Suppressor macrophage treated with lipopolysaccharide for 1 hour (primary cell): ENCODE measurements at places on chromosomes 2 and 18.
A peak's percentile ranks its signal among the peaks of the same experiment; 100 is the strongest.

- no peak for DNase-seq
Observed at GRCh38 chr18:42915299-42915698, 200.2 kb downstream of the RIT2 start.

- no peak for DNase-seq
Observed at GRCh38 chr2:213429516-213429915, 145.3 kb downstream of the SPAG16 start.

GRCh38 chr2:15189216-15189615, 371.9 kb downstream of the NBAS start:
- no peak for DNase-seq

DNA sequence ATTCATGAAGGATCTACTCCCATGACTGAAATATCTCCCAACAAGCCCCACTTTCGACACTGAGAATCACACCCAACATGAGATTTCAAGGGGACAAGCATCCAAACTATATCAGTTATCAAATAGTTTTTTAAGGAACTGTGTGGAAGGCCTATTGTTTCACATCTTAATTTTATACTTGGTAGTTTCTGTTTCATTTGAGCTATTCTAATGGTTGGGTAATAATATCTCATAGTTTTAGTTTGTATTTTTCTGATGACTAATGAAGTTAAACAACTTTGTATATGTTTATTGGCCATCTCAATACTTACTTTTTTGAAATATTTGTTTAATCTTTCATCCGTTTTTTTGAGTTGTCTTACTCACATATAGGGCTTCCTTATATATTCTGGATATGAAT, 135.0 kb downstream of the SCG2 start:
- DNase-seq = peak; percentile 63

GRCh38 chr18:27404855-27405254, 219.7 kb upstream of the CHST9 start:
- DNase-seq = no peak

GRCh38 chr2:3535467-3535793, 16.1 kb upstream of the ADI1 start:
- no peak for DNase-seq

DNA sequence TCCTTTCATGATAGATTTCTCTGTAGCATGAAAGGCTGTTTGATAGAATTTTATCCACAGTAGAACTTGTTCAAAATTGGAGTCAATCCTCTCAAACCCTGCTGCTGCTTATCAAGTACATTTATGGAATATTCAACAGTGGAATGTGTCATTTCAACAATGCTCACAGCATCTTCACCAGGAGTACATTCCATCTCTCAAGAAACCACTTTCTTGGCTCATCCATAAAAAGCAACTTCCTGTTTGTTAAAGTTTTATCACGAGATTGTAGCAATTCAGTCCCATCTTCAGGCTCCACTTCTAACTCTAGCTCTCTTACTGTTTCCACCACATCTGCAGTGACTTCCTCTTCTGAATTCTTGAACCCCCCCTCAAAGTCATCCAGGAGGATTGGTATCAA, 29.4 kb downstream of the PDCL3 start:
- no peak for DNase-seq

DNA sequence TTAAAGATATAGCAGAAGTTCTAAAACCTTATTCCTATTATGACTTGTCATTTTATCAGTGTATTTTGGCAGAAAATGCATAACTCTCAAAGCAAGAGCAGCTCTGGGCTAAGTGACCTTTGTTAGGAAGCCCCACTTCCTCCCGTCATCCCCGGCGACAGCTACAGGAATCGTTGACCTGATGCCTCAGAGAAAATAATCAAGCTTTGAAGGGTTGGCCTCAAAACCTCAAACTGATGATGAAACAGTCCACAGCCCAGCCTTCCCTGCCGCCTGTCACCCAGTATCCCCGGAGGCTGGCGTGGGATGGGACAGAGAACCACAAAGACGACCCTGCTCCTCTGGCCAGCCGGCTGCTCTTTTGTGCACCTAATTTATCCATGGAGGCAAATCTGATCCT, 65.3 kb downstream of the KCNF1 start:
- DNase-seq = peak; percentile 49

DNA sequence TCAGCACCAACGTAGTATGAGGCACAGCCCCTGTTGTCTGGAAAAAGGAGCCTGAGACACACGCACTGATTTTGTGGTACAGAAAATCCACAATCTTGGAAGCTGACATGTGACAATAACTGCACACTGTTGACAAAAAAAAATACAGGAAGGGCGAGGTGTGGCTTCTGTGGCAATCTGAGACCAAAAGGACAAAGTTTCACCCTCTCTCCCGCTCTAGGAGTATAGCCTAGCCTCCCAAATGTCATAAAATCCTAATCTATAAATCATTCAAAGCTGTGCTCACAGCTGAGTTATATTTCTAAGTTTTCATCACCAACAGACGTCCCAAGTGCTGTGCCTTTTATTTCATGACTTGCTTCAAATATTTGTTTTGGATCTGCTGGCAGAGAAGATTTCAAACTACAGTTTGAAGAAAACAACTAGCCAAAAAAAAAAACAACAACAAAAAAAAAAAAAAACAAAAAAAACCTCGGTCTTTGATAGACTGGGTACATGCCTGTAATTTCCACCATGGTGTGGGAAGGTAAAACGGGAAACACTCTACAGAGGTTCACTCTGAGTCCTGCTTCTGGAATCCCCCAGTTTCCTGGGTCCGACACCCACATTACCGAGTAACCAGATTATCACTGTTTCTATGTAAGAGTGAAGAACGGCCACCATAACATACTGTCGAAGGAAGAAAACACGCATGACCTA, 61.0 kb downstream of the C2orf76 start:
- peak; percentile 17 for DNase-seq

DNA sequence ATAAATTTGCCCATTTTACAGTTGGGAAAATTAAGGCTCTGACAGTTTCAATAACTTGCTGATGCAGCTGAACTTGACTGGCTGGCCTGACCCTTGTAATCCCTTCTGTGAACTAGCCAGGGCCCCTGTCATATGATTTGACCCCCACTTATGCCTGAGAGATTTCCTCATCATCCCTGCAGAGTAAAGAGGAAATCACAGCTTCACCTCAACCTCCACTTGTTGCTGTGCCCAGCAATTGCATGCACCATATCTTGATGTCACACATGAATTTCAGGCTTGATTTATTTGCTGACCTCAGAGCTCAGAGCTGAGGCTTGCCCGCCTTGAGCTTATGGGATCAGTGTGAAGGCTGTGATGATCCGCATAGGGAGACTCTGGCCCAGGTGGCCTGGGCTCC, 108.1 kb downstream of the ACOXL start:
- DNase-seq = no peak

DNA sequence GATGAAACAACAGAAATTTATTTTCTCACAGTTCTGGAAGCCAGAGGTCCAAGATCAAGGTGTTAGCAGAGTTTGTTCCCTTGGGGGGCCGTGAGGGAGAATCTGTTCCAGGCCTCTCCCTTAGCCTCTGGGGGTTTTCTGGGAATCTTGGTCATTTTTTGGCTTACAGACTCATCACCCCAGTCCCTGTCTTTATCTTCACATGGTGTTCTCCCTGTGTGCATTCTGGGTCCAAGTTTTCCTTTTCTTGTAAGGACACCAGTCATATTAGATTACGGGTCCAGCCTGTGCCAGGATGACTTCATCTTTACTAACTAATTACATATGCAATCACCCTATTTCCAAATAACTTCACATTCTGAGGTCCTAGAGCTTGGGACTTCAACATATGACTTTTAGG, 292.5 kb upstream of the TRIB2 start:
- DNase-seq = no peak

- no peak for DNase-seq
Observed at GRCh38 chr2:85925216-85925671, 36.5 kb upstream of the ST3GAL5 start.

DNA sequence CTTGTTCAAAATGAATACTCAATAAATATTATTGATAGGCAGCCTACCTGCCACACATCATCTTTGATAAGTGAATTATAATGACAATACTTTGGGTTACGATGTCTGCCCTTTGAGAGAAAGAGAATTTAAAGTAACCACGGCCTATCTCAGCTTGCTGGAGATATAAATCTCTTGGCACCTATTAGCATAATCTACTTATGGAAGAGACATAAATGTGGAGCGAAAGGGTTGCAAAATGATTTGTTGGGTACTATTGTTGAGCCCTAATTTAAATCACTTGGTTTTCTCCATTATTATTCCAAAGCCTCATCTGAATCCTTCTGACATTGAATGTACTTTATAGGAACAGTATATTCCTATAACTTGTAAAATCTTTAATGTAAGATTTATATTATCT, 520.1 kb downstream of the DPP10 start:
- no peak for DNase-seq

GRCh38 chr2:133498662-133499585, 69.3 kb downstream of the NCKAP5 start:
- no peak for DNase-seq

DNA sequence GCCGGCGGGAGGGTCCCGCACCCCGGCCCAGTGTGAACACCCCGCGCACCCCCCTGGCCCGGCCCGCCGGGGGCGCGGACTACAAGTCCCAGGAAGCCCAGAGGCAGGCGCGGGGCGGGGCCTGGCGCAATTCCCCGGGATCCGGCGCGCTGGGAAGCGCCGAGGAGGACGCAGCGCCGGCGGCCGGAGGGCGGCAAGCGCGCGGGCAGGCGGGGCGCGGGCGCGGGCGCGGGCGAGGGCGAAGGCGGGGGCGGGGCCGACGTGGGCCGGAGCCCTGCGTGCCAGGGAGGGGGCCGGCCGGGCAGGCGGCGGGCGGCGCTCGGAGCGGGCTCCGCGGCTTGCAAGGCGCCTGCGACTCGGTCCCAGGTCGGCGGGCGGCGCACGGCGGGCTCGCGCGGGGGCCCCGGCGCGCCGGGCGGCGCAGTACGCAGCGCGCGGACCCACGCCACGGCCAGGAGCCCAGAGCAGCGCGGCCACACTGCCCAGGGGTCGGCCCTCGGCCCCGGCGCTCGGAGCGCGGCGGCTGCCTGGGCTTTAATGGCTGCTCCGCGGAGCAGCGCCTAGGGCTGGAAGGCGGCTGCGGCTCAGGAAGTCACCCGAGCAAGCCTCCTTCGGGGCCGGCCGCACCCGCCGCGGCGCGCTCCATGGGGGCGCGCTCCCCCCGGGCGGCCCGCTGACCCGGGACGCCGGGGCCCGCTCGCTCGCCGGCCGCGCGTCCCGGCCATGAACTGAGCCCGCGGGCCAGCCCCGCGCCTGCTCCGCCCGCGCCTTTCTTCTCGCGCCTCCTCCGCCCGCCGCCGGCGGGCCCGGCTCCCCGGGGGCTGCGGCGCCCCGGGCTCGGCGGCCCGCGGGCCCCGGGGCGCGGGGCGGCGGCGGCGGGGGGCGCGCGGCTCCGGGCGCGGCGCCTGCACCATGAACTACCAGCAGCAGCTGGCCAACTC, at the start of gene AGAP1:
AGAP1 (plus strand) TSS at position 269 of the 941 bp plus-strand sequence.
- peak; percentile 75 for DNase-seq

DNA sequence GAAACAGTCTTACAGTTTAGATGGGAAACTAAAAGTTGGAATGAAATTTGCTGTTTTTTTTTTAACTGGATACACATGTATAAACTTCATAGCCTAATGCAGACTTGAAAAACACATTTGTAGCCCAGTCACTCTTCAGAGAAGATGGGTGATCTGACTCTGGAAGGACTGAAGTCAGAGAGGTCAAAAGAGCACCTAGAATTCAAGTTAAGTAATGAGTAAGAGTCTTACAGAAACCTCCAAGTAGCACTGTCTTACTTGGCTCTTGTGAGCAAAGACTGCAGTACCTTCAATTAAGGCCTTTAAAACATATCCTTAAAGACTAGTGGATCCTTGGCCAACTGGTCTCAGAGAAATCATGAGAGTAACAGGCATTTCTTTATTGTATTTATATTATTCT, 41.9 kb downstream of the TRAPPC8 start:
- DNase-seq = no peak

GRCh38 chr2:218876562-218877219, 4.0 kb upstream of the WNT10A start:
- DNase-seq = peak; percentile 80

GRCh38 chr2:18047213-18047611, 168.7 kb downstream of the KCNS3 start:
- no peak for DNase-seq

GRCh38 chr2:140654565-140654964, 1476.3 kb downstream of the LRP1B start:
- DNase-seq = no peak

DNA sequence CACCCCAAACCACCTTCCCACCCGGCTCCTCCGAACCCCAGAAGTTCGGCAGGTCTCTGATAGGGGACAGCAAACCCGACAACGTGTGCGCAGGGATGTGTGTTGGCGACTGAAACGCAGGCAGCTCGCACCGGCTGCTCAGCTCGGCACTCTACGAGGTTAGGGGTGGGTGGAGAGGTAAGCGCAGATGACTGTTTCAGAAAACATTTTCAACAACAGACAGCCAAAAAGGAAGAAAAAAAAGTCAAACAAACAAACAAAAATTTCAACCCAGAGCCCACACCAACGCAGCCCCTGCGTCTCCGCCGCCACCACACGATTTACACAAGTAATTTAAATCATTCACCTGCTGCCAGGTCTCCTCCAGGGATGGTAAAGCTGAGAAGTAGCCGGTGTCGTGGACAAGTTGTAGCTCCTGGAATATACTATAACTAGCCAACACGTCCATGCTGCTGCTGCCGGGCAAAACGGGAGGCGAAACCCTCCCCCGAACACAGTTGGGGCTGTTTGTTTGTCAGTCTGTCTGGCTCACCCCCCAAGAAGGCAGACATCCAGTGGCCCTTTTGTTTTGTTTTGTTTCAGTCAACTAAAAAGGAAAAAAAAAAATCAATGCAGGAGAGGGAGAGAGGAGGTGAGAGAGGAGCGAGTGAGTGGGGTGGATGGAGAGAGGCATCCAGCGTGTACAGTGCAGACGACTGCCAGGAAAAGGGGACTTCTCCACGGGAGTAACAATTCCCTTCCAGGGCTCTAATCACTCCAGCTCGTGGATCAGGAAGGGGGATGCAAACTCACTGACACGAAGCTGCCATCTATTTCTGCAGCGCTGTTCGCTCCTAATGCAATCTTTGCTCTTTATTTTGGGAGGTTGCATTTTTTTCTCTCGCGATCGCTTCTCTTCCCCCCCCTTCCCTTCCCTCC, at the start of gene KLF7:
KLF7 (minus strand) TSS at position 828 of the 918 bp plus-strand sequence; CDS start at position 448, 380 bp downstream.
- DNase-seq = no peak

GRCh38 chr2:118225666-118226065, 137.4 kb downstream of the INSIG2 start:
- DNase-seq = no peak

DNA sequence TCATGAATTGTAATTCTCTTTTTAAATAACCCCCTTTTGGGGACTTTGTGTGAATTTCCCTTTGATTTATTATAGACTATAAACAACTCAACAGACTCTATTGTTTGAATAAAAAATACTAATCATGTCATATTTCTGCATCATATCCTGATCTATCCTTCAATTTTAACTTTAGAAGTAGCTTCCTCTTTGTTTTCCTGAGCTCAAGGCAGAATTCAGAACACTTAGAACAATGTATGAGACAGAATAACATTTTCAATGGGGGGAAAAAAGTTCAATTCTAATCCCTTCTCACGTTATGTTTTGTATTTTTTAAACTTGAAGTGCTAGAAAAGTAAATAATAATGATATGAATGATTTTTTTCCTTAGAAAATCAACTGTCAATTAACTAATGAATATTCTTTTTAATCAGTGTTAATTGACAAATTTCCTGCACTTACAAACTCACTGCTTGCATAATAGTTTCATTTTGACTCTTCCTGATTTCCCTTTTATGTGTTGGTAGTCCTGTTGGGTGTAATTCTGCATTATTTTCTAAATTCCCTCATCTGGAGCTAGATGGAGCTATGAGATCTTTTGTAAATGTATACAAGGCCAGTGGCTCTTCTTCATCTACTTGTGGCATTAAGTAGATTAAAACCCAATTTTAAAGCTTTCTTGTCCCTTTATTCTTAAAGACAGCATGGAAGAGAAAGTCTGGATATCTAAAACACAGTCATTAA, 326.1 kb downstream of the PARD3B start:
- DNase-seq = peak; percentile 68

GRCh38 chr18:63179422-63179821, 140.1 kb downstream of the BCL2 start:
- DNase-seq = no peak
